ENCODE measurements at places on chromosomes 16 and 17.
A peak's percentile ranks its signal among the peaks of the same experiment; 100 is the strongest.

DNA sequence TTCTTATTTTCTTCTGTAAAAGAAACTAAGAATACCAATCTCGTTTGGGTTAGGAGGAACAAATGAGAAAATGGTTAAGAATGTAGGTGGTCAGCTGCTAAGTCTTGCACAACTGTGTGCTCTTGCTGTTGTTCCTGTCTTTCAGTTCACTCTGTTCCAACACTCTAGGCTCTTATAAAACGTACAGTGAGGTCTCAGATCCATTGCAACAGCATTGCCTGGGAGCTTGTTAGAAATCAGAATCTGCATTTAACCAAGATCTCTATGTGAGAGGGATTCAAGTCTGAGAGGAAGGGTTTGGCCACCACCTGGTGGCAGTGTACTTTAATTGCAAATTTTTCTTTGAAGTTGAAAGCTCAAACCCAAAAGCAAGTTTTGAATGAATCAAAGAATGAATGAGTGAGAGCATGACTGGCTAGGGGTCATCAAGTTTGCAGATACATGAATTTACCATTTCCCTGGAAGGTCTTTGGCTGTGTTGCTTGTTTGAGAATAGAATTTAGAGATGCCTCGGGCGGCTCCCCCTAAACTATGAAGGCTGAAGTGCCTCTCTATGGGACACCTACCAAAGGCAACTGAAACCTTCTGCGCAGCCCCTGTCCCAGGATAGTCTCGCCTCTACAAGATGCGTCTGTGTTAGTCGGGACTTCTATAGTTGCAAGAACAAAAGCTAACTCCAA is 2.5 kb downstream of the ALOX15B start:
- DNase-seq: no peak

DNA sequence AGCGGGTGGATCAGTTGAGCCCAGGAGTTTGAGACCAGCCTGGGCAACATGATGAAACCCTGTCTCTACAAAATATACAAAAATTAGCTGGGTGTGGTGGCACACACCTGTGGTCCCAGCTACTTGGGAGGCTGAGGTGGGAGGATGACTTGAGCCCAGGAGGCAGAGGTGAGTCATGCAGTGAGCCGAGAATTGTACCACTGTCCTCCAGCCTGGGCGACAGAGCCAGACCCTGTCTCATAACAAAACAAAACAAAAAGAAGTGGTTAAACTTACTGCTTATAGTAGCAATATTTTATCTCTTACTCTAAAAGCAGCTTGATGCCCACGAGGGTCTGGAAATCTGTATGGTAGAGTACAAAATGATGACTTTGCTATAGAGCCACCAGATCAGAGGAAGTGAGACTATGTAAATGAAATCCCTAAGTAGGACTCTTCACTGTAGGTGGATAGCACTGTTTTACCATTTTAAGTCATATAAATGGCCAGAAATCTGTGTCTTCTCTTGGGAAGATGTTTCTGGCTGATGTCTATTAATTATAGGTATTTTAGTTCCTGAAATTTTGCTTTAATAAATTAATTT is 60.4 kb upstream of the MRC2 start:
- DNase-seq: no peak

- no peak for DNase-seq
Observed at GRCh38 chr17:1617620-1618174, 10.9 kb downstream of the SLC43A2 start.

DNA sequence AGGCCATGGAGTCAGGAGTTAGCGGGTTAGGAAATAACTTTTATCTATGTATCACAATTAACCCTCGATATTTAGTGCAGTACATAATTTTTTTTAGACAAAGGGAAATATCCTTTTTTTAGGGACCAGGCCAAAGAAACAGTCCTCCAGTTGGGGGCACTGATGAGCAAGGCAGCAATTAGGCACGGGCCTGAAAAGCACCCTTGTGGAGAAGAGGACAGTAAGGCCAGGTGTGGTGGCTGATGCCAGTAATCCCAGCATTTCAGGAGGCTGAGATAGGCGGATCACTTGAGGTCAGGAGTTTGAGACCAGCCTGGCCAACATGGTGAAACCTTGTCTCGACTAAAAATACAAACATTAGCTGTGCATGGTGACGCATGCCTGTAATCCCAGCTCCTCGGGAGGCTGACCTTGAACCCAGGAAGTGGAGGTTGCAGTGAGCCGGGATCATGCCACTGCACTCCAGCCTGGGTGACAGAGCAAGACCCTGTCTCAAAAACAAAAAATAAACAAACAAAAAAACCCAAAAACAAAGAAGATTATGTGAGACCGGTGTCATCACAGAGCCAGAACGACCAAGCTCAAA is 158.3 kb upstream of the NOL11 start:
- DNase-seq: no peak

- no peak for DNase-seq
Observed at GRCh38 chr17:76735586-76736348, 1.4 kb downstream of the SRSF2 start.

DNA sequence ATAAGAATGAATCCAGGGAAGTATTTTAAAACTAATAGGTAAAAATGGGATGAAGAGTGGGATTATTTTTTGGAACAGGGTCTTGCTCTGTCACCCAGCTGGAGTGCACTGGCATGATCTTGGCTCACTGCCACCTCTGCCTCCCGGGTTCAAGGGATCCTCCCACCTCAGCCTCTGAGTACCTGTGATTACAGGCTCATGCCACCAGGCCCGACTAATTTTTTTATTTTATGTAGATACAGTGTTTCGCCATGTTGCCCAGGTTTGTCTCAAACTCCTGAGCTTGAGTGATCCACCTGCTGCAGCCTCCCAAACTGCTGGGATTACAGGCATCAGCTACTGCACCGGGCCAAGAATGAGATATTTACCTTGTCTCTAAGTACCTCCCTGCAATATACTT is 22.1 kb downstream of the NSMCE1 start:
- no peak for DNase-seq

- no peak for DNase-seq
Observed at GRCh38 chr16:68313116-68313515, 2.3 kb downstream of the PRMT7 start.

DNA sequence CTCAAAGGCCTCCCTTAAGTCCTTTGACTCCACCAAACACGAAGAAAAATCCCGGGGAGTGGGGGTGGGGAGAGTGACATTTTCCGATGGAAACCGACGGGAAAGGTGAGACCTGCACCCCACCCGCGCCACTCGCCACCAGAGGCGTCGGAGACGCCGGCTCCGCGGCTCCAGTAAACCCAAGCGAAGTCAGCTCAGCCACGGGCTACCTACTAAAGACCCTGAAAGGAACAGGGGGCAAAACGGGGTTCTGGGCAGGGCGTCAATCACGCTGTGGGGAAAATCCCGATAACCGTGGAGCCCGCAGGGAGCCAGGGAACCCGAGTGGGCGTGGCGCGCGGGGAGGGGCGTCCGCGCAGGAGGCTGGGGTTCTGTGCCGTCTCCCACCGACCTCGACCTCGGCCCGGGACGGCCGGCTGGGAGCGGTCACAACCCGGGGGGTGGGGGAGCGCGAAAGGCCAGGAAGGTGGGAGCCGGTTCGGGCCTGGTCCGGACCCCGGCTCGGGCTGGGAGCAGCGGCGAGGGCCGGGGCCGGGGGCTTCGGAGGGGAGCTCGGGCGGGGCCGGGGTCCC is 565 bp downstream of the WDR45B start:
- DNase-seq: no peak

DNA sequence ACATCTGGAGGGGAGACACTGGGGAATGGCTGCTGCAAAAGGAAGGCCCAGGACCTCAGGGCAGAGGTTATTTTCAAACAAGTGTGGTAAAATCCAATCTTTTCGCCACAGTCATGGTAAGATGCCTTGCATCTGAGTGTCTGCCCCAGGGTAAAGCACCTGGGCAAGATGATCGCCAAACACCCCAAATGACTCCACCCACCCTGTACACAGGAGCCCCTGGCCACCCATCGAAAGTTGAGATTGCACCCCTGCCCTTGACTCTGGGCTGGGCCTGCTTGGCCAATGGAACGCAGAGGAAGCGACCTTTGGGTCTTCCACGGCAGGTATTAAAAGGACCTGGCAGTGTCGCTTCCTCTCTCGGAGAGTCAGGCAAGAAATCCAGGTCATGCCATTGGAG is 88.8 kb downstream of the C16orf95 start:
- DNase-seq: no peak

DNA sequence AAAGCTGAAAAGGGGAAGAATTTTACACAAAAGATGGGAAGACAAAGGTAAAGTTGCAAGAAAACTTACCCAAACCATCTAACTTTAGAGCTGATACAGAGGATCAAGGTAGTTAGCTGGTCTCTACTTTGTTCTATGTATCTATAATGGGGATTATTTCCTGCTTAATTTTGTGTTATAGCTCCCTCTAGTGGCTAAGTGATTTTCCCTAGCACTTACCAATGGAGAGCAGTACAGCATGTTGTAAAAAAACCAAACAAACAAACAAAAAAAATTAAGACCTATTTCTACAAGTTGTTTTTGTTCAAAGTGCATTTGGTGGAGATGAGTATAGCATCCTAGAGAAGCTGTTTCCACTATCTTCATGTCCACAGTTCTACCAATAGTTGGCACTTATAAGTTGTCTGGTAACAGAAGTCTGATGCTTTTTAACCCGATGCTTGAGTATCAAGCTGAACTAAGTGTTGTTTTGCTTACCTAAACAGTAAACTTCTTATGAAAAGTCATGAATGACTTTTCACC is 7.5 kb downstream of the SRSF1 start:
- DNase-seq: peak; percentile 53

Measured in DMS153 (cell line).